ENCODE measurements at places on chromosomes 5 and 9.

GRCh38 chr9:127762111-127762676 lies 16.3 kb downstream of the SH2D3C start:
- DNase-seq, result no peak

DNA sequence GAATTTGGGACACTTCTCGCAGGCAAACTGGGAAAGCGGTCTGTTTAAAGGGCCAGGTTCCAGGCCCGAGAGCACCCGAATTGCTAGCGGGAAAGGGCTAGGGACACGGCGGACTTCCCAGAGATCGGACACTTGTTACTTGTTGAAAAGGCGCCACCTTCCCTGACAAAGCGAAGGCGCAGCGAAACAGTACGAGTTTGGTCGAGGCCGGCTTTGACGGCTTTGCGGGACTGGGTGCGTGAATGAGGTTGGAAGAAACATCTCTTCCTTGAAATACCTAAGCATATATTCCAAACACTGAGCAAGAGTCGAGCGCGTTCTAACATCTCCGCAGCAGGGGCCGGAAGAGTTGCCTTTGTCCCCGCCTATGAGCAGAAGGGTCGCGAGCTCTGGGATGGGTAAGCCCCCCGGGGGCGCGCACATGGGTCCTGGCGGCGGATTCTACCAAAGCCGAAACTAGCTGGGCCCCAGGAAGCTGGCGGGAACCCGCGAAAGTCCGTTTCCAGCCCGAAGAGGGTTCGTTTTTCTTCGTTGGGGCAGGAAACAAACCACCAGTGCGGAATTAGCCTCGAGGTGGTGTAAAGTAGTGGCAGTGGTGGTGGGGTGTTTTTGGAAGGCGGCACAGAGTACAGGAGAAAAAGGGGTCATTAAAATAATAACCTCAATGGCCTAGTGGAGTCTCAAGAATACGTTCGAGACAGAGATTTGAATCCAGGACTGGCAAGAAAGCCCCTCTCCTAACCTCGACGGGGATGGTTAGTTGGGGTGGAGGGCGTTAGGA lies 1.5 kb downstream of the GDNF start:
- DNase-seq, result no peak

DNA sequence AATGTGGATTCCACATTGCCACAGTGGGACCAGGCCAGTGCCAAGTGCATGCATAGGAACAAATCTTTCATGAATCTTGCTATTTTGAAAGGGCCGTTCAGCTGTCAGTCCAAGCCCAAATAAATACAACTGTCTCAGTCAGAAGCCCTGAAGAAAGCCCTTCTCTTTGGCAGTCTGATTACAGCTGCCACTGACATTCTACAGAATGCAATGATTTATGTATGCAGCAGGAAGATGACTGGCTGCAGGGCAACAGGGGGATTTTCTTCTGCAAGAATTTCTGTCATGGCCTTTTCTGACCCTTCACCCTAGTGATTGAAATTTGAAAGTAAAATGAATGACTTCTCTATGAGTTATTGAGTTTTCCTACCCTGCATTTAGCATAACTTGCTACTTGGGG lies 86.7 kb upstream of the FER start:
- no peak for DNase-seq

GRCh38 chr5:84304599-84304998 lies 80.1 kb downstream of the EDIL3 start:
- DNase-seq, result no peak

GRCh38 chr5:145465474-145466263 lies 369.5 kb downstream of the PRELID2 start:
- DNase-seq, result no peak

DNA sequence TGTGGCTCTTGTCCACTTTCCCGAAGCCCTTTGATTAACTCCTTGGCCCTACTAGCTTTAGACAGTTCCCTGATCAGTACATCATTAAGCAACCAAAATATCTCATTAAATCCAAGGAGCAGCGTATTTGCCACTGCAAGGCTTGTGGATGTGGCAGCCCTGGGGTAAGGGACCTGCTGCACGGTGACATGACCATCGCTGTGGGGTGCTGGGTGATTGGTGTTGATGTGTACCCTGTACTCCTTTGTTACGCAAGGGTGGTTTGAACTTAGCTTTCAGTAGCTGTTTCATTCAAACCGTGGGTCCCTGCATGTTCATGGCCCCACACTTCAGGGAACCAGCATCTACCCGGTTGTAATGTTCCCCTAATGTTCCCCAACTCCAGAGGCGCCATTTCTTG lies 41.0 kb downstream of the OTULIN start:
- DNase-seq, result no peak

DNA sequence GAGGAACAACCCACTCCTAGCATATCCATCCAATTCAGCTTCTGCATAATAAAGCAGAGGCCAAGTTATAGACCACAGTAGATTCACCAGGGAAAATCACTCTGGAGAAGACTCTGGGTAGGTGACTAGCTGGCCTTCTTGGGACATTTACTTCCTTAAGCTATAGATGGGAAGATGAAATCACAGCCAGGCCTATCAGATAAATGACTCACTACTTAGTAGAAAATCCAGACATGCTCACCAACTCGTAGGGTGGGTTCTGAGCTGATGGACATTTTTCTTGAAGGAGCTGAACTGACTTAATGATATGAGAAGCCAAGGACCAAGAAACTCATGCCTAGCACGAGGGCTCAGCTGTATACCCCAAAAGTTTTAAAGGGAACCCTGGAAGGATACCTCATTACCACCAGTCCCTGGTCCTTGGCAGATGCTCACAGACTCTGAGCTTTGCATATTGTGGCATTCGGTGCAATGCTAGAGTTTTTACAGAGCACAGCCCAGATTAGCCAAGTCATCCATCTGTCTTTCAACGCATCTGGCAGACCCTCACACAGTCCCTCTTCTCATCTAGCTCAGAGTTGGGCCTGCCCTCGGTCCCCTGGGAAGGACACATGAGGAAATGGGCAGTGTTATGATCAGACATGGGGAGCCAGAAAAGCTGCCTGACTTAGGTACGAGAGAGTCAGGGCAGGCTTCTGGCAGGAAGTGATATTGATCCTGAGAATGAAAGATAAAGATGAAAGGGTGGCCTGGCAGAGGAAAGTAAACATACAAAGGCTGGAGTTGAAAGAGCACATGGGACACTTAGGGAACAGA lies 15.0 kb downstream of the ACSL6 start:
- no peak for DNase-seq

DNA sequence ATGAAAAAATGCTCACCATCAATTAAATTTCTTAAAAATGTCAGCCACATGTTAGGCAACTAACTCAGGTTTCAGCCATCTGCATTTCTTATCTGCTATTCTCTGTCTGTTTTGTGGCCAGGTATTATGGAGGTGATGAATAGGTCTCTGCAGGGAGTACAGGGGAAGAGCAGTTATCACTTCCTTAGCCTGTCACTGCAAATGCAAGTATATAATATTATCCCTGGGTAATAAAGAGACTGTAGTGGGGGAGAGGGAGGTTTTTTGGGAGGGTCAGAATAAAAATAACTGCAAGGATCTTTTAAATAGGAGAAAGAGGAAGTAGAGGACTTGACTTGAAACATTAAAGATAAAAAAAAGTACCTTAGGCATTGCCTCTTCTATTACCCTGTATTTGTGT lies 49.6 kb upstream of the PTGER4 start:
- no peak for DNase-seq

DNA sequence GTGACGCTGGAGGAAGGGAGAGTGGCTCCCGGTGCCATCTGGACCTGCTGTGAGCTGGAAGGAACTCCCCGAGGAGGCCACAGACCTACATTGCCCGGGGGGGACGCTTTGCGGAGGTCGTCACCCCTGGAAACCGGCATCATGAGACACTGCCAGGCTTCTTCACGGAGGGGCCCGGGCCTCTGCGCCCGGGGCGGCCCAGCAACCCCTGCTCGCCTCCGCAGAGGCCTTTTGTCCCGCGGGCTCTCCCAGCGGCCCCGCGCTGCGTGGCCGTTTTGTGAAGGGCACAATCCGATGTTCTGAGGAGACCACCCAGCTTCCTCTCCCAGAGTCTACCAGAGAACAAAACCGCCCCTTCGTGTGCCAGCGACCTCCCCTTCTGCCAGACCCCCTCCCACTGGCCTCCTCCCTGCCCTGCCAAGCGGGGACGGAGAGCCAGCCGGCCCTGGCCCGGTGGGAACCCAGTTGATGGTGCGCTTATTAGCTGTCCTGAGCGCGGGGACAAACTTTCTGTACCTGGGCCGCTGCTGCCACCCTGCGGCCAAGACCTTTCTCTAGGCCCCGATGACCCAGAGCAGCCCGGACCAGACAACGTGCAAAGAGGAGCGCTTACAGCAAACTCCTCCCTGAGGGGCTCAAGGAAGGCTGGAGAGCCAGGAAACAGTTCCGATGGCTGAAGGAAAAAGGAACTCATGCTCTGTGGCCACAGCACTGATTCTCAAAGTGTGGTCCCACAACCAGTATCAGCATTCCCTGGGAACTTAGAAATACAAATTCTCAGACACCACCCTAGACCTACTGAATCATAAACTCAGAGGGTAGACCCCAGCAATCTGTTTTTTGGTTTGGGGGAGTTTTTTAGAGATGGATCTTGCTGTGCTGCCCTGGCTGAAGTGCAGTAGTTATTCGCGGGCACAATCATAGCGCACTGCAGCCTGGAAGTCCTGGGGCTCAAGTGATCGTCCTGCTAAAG lies 86.7 kb downstream of the SLC1A3 start:
- no peak for DNase-seq

- DNase-seq, result no peak
Observed at GRCh38 chr5:77981820-77982219, 205.7 kb upstream of the TBCA start.

GRCh38 chr9:122080986-122081385 lies 12.1 kb downstream of the TTLL11 start:
- no peak for DNase-seq

DNA sequence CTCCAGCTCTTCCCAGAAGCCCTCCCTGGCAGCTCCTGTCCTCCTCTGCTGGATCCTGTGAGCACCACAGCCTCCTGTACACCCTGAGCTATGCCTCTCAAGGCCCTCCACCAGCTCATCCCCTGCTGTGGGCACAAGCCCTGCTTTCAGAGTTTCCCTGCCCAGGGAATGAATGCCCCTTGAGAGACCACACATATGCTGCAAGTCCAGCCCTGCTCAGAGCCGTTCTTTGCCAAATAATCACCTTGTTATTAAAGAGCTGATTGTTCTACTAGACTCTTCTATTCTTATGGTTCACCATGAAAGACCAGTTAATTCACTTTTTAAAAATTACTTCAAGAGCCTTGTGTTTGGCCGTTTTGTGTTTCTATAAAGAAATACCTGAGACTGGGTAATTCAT lies 121.5 kb downstream of the MVB12B start:
- no peak for DNase-seq

GRCh38 chr9:3012245-3012644 lies 168.3 kb upstream of the PUM3 start:
- no peak for DNase-seq

DNA sequence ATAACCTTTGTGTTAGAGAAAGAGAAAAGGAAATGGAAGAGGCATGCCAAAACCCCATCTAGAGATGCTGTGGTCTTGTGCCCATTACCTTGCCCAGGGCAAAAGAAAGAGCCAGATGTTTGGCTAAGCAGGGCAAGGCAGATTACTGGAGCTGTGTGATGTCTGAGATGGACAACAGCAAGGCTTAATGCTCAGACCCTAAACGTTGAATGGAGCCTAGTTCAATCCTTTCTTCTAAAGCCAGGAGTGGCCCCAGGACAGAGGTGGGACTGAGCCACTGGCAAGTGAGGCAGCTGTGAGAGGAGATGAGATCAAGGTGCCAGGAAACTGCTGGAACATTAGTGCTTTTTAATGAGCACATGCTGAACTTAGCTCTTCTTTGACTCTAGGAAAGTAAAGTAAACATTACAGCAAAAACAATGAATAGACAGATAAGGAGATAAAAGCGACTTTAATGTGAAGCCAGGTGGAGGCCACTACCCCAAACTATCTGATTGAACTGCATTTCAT lies 143.0 kb upstream of the EGFLAM start:
- no peak for DNase-seq

DNA sequence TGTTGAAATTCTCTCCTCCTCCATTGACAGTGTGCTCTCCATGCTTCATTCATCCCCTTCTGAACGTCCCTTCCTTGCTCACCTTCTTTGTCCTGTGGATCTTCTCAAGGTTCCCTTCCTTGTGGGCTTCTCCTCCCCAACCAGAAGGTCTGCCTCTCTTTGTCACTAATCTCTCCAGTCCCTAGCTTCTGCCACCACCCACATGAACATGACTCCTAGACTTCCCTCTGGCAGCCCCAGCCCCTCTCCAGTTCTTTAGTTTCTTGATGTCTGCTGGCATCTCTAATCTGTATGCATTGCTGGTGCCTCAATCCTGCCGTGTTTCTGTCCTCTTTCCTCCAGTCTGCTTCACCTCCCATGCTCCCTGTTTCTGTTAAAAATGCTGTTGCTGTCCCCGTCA lies 79.3 kb downstream of the ARHGAP26 start:
- no peak for DNase-seq

- DNase-seq, result peak; percentile 44
Observed at GRCh38 chr9:35035851-35036701, 36.3 kb downstream of the VCP start.

DNA sequence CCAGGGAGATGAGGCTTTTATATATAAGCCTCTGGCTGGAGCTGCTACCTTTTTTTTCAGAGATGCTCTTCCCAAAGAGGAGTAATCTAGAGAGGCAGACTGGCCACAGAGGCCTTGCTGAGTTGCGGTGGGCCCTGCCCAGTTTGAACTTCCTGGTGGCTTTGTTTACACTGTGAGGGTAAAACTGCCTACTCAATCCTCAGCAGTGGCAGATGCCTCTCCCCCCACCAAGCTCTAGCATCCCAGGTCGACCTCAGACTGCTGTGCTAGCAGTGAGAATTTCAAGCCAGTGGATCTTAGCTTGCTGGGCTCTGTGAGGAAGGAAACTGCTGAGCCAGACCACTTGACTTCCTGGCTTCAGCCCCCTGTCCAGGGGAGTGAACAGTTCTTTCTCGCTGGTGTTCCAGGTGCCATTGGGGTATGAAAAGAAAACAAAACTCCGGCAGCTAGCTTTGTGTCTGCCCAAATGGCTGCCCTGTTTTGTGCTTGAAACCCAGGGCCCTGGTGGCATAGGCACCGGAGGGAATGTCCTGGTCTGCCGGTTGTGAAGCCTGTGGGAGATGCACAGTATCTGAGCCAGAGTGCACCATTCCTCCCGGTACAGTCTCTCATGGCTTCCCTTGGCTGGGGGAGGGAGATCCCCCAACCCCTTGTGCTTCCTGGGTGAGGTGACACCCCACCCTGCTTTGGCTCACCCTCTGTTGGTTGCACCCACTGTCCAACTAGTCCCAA lies 219.5 kb upstream of the IZUMO3 start:
- no peak for DNase-seq

DNA sequence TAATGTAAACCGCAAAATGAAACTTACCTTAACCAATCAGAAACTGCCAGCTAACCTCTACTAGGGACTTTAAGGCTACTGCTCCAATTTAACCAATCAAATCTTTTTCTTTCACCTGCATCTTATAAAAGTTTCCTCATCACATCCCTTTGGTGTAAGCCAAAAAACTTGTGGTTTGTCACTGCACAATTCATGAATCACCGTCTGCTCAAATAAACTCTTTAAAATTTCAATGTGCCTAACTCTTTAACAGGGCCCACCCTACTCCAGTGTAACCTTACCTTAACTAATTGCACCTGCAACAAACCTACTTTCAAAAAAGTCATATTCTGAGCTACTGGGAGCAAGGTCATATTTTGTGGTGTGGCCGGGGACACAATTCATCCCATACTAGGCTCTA lies 172.2 kb upstream of the GRAMD2B start:
- no peak for DNase-seq

GRCh38 chr5:41270423-41271251 lies 57.3 kb upstream of the C6 start:
- DNase-seq, result no peak

GRCh38 chr5:10786835-10787234 lies 25.8 kb upstream of the DAP start:
- no peak for DNase-seq

GRCh38 chr9:91421971-91422757 lies 1.5 kb downstream of the NFIL3 start:
- DNase-seq, result no peak
